Occipital lobe (tissue), 3 donors: ENCODE measurements at places on chromosomes 1 and 21. TPM values are rescaled to one million over a fixed set of nuclear protein-coding genes. Genes with fewer than 3 reads are reported as not detected.

DNA sequence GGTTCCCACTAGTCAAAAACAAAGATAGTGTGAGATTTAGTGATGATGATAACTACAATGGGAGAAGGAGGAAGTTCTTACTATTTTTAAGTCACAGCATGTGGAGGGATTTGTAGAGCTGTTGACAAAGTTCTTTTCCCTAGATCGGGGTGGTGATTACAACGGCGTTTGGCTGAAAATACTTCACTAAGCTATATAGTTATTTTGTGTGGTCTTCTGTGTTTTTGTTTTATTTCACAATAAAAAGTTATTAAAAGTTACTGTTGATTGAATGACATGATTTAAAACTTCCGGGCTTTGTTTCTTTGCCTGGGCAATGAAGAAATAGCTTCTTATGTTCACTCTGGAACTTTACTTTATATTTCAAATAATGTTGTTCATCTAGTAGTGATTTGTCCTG, 47.3 kb upstream of the SSX2IP start:
- no peak for DNase-seq

Gene TSTD1
- 42.6 TPM for total RNA-seq

DNA sequence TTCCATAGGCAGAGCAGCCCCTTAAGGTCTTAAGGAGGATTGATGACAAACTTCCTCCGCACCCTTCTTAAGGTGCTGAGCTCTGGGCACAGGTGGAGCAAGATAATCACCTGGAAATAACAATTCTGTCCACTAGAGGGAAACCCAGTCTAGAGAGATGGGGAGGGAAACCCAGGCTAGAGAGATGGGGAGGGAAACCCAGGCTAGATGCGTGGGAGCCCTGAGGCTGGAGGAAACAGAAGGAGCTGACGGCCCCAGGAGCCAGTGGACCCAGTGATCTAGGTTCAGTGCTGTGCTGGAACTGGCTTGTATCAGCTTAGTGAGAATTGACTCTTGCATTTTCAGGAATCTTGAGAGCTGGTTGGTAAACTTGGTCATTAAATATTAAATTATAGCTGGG, 17.8 kb upstream of the MYCL start:
- no peak for DNase-seq

- DNase-seq, result no peak
Observed at GRCh38 chr21:17709266-17709611, 96.5 kb upstream of the BTG3 start.

DNA sequence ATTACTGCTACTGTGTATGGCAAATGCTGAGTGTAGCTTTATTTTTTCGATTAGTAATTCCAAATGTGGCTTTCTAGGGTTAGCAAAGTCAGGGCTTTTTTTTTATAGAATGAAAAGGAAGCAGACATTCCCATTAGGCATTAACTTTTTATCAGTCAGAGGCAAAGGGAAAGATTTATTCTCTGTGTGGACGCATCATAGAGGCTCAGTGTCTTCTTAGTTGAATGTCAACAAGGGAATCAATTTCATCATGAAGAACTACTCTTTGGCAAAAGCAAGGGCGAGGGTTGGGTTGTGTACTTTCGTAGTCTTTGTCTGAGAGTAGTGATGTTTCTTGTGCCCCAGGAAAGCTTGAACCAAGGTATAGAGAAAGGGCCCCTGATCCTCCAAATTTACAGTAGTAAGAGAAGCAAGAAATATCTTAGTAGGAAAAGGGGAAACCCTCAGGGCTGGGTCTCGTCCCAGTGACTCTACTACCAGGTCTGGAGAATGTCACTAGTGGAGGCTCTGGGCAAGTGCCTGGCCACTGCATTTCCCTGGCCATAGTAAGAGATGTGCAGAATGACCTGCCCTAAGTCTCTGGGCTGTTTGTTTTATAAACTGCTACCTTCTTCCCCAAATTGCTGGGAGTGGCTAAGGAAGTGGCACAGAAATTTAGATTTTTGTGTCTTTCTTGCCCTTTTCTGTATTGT, 30.0 kb upstream of the MACF1 start:
- no peak for DNase-seq
